ENCODE measurements at places on chromosomes 7 and 10. TPM values are rescaled to one million over a fixed set of nuclear protein-coding genes. Genes with fewer than 3 reads are reported as not detected.

HMX2 gene
- not detected for total RNA-seq

HABP2 gene
- not detected for total RNA-seq

PRSS1 gene
- total RNA-seq: 7.8 TPM

CYP26C1 gene
- total RNA-seq: 0.19 TPM

CAMK2B gene
- total RNA-seq: 1.2 TPM

CHPF2 gene
- 40.7 TPM for total RNA-seq

BLNK gene
- 3.2 TPM for total RNA-seq

SLC26A3 gene
- not detected for total RNA-seq

PRXL2A gene
- total RNA-seq: 23.2 TPM

MXI1 gene
- total RNA-seq: 45.5 TPM

CYP3A4 gene
- total RNA-seq: not detected

LOXL4 gene
- total RNA-seq: 7.6 TPM

JAKMIP3 gene
- 0.60 TPM for total RNA-seq

SAP25 gene
- 5.0 TPM for total RNA-seq

GOLGA7B gene
- total RNA-seq: 0.19 TPM

NRCAM gene
- 1.5 TPM for total RNA-seq

MNX1 gene
- not detected for total RNA-seq

EZH2 gene
- total RNA-seq: 1.7 TPM

SLC13A4 gene
- not detected for total RNA-seq

TAS2R41 gene
- total RNA-seq: 0.46 TPM

PRR15 gene
- total RNA-seq: 0.88 TPM

CLRN3 gene
- not detected for total RNA-seq

AGR2 gene
- not detected for total RNA-seq
